ENCODE measurements at places on chromosomes 16 and 17. TPM values are rescaled to one million over a fixed set of nuclear protein-coding genes. Genes with fewer than 3 reads are reported as not detected.

Gene CCL18
- not detected for total RNA-seq

Gene CACNG3
- not detected for total RNA-seq

Gene KRTAP3-1
- not detected for total RNA-seq

Gene TBC1D3G
- not detected for total RNA-seq

Gene CES4A
- total RNA-seq: 2.1 TPM

Gene MARCHF10
- 0.17 TPM for total RNA-seq

Gene CCL7
- total RNA-seq: 0.33 TPM

Gene KRT12
- total RNA-seq: not detected

Gene CDRT4
- total RNA-seq: 0.77 TPM

Gene WSCD1
- 0.51 TPM for total RNA-seq

Gene CSH1
- not detected for total RNA-seq

Gene SPECC1
- 30.9 TPM for total RNA-seq

Gene FTSJ3
- total RNA-seq: 86.5 TPM

Gene TMEM114
- total RNA-seq: not detected

Gene SKAP1
- not detected for total RNA-seq

Gene PYCARD
- total RNA-seq: 103 TPM

Gene KRTAP4-12
- not detected for total RNA-seq

Gene DOK4
- 12.6 TPM for total RNA-seq

Gene CD300LB
- total RNA-seq: not detected

Gene GNAO1
- 0.26 TPM for total RNA-seq

Gene LITAFD
- total RNA-seq: not detected

Gene MT4
- not detected for total RNA-seq

Gene SLC12A3
- not detected for total RNA-seq

Gene KRT28
- not detected for total RNA-seq

All from fibroblast of lung (primary cell).